OCI-LY7 (cell line): ENCODE measurements at places on chromosomes 6 and 20. TPM values are rescaled to one million over a fixed set of nuclear protein-coding genes. Genes with fewer than 3 reads are reported as not detected.

Gene CLVS2
- total RNA-seq, result not detected in 2 replicates

Gene ZNF165
- total RNA-seq, result 3.1 and 3.2 TPM in 2 replicates

Gene SYCP2L
- 1.3 and 2.0 TPM in 2 replicates for total RNA-seq

DNA sequence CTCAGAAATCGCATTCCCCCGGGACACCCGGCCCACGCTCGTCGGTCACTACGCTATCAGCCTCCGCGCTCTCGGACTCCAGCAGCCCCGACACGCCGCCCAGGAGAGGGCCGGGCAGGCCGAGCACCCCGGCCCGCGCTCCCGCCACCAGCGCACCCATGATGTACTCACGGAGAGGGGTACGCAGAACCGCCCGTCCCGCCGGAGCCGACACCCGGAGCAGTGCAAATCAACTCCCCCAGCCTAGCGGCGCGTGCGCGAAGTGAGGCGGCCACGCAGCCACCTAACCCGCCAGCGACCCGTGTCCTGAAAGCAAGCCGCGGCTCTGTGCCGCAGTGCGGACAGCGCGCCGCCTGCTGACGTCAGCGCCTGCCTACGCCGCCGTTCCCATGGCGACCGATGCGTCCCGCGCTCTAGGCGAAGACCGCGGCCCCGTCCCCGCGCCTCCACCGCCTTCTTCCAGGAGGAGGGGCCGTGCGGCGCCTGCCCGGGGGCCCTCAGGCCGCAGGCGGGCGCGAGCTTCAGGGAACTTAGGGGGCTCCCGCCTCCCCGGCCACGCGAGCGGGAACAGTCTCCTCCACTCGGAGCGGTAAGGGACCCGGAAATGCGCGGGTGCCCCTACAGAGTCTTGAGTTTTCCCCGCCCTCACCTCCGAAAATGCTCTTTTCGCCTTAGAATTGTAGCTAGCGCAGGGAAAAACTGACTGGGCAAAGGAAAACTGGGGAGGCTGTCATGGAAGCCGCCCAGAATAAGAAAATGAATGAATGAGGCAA is at the start of gene AHI1:
Gene AHI1, minus strand, starts transcription at position 329 of the 773 bp plus-strand sequence. CDS start 5,503 bp downstream, outside the sequence.
- peak; percentile 95 for DNase-seq

Gene TREM1
- 0.51 and 0.55 TPM in 2 replicates for total RNA-seq

GRCh38 chr6:47161176-47161687 is 119.1 kb upstream of the ADGRF1 start:
- DNase-seq, result peak; percentile 10

GRCh38 chr6:144341831-144342527 is 56.8 kb downstream of the UTRN start:
- DNase-seq, result no peak

- DNase-seq, result peak; percentile 55
Measured at GRCh38 chr6:119352001-119352400, 2.4 kb upstream of the MAN1A1 start.

- DNase-seq, result peak; percentile 80
Measured at GRCh38 chr6:27810768-27811450, 101.3 kb downstream of the OR2B2 start.

DNA sequence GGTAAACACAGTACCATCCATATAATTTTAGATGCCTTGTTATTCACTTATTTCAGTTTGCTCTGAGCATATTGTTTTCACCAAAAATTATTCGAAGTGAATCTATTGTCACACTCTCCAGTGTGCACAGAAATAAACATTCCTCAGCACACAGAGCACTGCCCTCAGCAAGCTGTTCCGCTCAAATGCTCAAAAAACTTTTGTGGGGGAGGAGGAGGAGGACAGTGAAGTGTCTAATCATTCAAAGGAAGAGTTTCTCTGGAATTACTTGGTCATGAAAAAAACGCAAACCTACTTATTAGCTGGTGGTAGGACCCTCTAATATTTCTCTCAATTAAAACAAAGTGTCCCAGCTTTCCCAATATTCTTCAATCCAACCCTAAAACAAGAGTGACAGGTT is 88.3 kb downstream of the DTNBP1 start:
- no peak for DNase-seq
